Stimulated activated CD4-positive, alpha-beta T cell treated with anti-CD3 and anti-CD28 coated beads, Interleukin-12 subunit alpha, Interleukin-12 subunit beta, amount 100 ng/mL, for 24 hours (primary cell): ENCODE measurements at places on chromosomes 5 and 9.

GRCh38 chr9:13716601-13717321 lies 437.3 kb upstream of the MPDZ start:
- DNase-seq, result no peak

DNA sequence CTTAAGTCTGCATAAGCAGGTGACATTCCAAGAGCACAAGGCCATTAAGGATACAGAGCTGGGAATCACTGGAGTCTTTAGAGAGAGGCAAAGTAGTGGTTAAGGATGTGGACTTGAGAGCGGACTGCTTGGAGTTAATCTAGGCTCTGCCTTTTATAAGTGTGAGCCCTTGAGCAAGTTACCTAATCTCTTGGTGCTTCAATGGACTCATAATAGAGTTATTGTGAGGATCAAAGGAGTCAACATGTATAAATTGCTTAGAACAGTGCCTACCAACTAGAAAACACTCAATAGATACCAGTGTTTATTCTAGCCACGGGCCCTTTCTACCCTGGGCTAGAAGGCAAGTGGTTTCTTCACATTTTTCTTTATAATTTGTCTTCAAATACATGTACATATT lies 819.4 kb downstream of the NR2F1-AS1 start:
- DNase-seq, result no peak

DNA sequence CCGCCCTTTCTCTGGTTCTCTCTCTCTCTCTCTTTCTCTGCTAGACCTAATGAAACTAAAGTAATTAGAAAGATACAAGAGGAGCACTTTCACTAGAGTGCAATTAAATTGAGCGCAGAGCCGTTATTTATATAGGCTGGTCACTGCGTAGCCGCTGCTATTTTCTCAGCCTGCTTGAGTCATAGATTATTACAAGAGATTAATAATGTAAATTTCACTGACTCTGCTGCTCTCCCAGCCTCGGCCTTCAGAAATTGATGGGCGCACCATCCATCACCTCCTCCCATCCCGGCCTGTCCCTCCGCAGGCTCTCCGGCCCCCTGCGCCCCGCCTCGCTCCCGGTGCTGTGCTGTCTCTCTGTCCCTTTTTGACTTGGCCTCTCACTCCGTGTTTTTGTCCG lies 268.0 kb upstream of the MVB12B start:
- DNase-seq, result no peak

- DNase-seq, result no peak
Observed at GRCh38 chr5:167050568-167051401, 1240.7 kb upstream of the WWC1 start.

- no peak for DNase-seq
Observed at GRCh38 chr5:136039202-136039601, 10.4 kb downstream of the TGFBI start.

DNA sequence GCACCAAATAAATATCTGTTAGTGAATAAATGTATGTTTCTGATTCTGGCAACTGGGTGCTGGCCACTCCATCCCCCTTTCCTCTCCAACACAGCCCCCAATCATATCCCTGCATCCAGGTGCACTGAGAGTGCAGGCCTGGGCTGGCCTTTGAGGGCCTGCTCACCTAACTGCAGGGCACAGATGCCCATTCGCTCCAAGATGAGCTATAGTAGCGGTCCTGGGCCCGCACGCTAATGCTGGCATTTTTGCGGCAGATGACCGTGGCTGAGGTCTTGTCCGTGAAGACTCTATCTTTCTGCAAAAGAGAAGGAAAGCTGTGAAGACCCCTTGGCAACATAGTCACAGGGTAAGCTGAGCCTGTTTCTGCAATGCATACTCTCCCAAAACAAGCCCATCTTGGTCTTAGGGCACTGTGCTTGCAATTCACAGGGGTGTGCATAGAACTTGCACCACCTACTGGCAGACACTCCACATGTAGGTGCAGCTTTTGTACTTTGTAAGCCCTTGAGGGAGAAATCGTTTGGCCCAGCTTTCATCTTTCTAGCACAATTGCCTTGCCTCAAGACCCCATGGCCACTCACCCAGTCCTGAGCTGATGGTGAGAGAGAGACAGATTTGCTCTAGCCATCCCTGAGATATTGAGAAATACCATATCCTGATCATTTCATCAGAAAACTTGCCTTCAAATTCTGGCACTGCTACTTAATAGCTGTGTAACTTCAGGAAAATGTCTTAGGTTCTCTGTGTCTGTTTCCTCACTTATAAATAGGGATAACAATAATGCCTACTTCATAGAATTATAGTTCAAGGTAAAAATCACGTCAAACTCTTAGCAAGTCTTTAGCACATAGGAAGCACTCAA lies 13.5 kb downstream of the IL12B start:
- no peak for DNase-seq

DNA sequence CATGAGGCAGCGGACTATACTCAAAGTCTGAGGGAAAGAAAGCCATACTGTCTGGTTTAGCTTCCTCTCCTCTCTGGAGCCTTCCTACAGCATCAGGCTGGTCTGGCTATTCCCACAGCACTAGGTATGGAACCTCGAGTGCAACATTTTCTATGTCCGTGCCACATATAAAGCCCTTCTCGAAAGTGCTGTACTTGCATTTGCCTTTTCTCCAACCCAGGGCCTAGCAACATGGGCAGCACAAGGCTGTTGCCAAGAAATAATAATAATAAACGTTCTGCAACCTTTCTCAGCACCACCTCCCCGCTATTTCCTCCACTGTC lies 804 bp downstream of the MED10 start:
- no peak for DNase-seq

- no peak for DNase-seq
Observed at GRCh38 chr9:73824671-73825070, 672.5 kb upstream of the RORB start.

DNA sequence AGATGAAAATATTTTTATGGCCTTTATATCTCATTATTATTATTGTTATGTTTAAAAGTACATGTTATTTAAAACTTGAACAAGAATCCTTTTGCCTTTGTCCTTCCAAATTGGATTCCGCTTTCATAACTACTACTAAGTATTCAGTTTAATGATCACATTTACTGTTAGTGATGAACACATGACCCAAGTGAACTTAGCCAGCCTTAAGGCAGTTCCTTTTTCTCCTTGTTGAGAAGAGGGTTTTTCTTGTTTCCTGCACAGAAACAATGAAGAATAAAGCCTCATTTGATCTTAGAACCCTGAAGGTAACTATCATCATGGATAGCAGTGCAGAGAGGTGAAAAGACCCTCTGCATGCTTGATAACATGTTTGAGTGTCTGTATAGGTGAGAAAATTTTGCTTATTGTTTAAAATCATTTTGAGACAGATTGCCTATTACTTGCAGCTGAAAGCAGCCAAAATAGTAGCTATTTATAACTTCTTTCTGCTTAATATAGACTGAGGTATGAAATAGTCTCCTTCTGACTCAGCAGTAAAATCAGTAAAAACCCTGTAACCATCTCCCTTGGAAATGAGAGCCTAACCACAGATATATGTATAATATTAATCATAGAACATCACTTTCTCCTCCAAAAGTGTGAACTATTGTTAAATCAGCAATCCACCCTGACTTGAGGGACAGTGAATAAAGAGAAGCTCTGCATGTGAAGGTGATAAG lies 266.2 kb downstream of the SPATA31D1 start:
- DNase-seq, result no peak

GRCh38 chr9:114459464-114459863 lies 45.8 kb downstream of the WHRN start:
- DNase-seq, result no peak

DNA sequence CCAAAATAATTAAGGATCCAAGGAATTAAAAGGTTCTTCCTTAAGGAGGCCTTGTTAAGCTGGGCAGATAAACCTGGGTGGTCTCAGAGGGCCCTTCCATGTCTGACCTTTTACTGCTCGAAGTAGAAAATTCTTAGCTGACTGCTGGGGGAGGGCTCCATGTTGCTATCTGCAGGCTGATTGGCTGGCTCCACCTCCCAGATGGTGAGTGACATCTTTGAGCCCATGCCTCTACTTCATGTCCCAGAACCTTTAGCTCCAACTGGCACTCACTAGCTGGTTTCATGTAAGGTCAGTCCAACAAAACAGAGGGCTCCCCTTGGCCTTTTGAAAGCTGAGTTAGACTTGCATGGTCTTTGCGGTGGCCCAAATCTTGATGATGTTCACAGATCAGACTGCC lies 188.2 kb downstream of the PAX5 start:
- DNase-seq, result no peak

GRCh38 chr5:101966476-101966875 lies 329.6 kb downstream of the SLCO4C1 start:
- DNase-seq, result no peak

DNA sequence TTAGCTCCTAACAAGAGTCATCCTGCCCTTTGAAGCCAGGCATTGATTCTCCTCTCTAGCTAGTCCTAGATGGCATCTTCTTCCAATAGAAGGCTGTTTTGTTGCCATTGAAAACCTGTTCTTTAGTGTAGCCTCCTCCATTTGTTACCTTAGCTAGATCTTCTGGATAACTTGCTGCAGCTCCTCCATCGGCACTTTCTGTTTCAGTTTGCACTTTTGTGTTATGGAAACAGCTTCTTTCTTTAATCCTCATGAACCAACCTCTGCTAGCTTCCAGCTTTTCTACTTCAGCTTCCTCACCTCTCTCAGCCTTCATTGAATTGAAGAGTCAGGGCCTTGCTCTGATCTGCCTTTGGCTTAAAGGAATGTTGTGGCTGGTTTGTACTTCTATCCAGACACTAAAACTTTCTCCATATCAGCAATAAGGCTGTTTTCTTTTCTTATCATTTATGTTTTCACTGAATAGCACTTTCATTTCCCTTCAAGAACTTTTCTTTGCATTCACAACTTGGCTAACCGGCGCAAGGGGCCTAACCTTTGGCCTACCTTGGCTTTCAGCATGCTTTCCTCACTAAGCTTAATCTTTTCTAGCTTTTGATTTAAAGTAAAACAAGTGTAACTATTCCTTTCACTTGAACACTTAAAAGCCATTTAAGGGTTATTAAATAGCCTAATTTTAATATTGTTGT lies 166.5 kb upstream of the SLC12A2 start:
- no peak for DNase-seq

DNA sequence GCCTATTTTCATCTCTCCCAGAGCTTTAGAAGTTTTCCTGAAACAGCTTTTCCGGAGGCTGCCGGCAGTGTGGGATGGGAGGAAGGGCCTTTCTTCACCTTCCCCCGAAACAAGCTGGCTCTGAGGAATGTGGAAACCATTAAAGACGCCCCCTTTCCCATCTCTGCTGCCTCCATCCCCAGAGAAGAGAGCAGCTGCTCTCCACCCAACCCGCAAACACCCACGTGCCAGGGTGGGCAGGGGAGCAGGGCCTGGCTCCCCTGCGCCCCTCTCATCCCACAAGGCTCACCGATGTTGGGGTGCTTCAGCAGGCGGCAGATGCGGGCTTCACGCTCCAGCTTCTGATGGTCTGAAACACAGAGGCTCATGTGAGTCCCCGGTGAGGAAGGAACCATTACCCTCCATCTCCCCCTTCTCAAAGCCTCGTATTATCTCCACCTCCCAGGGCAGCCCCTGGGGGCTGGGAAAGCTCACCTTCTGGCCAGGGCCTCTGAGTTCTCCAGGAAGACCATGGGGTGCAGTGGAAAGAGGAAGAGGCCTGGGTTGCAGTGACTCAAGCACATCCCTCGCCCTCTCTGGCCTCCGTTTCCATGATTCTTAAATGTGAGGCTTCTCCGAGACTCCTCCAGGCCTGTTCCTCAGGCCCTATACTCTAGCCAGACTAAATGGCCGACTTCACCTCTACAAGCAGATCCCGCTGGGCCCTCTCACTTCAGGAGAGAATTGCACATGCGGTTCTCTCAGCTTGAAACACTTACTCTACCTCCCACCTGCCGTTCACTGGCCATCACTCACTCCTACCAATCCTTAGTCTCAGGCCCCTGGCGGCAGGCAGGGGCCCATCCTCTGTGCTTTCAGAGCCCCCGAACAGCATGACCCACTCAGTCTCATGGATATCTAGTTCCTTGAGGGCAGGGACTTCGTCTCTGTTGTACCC lies 24.6 kb downstream of the CAMK2A start:
- DNase-seq, result no peak

DNA sequence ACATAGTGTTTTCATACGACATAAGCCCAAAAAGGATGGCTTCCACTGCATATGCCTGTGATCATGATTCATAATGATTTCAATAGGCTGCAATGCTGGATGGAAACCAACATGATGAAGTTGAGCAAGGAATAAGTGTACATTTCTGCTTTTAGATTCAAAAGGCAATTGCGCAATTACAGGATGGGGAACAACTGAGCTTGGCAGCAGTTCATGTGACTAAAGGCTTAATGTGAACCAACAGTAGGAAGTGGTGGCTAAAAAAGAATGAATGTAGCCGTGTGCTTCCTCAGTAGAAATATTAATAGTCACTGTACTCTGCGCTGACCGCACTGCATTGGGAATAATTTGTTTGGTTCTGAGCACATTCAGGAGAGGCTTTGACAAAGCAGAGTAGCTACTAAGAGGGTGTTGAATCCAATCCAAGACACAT lies 51.2 kb downstream of the SLC1A3 start:
- no peak for DNase-seq

DNA sequence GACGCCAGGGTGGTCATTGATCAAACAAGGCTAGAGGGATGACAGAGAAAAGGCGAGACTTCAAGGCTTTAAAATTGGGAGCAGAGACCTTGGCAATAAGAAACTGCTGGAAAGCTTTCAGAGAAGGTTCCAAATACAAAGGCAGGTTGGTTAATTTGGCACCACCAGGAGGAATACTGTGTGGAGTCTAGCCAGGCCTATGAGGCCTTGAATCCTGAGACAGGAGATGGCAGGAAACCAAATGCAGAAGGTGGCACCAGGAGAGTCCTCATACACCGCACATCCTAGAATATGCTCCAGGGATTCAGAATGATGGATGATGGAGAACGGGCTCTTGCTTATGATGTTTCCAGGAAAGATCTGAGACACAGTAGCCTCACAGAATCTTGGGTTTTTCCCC lies 90.0 kb downstream of the MCTP1 start:
- no peak for DNase-seq

GRCh38 chr9:133842721-133843227 lies 104.6 kb upstream of the SARDH start:
- no peak for DNase-seq

GRCh38 chr9:22683700-22684075 lies 237.1 kb downstream of the DMRTA1 start:
- no peak for DNase-seq
